ENCODE measurements at places on chromosomes 12 and 14. TPM values are rescaled to one million over a fixed set of nuclear protein-coding genes. Genes with fewer than 3 reads are reported as not detected.

DNA sequence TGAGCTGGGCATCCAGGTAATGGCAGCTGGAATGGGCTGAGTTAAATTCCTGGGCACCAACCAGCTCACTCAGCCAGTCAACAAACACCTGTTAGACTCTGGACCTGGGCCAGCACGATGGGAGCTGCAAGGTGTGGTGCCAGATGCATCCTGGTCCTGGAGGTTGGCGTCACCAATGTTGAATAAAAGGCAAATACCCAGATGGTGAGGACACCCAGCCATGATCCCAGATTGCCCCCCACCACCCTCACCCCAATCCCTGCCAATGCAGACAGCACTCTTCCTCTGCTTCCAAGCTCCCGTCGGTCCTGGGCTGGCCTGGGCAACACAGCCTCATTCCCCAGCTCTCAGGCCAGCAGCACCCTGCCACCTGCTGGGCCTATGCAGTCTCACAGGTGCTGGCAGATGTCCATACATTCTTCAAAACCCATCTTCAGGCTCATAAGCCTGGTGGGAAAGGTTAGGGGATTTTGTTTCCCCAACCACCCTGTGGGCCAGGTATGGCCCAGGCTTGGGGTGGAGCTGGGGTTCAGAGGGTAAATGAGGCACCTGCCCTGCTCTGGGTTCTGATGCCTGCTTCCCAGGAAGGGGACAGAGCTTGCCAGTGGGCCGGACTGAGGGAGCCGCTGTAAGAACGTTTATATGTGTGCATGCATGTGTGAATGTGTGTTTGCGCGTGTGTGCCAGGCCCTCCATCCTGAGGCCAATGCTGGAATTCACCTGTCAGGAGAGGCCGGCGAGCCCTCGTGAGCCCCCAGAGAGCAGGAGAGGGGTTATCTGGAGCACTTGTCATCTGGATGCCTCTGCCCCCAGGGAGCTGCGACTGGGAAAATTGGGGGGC, 58.0 kb downstream of the LGMN start:
- no peak for DNase-seq

CACNA1C gene
- 0.12 TPM for total RNA-seq

DNA sequence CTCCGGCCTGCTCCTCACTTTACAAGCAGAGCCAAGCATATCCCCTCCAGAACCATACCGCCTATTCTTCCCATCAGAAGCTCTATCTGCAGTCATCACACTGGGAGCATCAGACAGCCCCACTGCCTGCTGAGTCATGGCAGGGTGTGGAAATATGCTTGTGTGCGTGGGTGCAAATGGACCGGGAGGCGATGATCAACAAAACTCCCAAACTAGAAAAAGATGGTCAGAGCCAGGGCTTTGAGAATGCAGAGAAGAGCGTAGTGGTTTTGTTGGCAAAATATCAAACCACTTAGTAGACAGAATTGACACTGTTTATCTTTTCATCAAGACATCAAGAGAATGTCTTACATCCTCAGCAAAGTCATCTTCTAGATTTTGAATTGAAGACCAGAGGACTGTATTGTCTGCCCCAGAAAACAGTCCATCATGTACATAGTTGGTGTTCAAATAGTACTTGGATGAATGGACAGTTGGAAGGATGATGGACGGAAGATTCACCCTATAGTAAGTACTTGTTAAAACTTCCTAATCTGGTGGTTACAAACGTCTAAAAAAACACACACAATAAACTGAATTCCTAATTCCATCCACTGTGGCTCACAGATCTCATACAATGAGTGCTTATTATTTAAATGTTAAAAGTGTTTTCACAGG, 54.9 kb downstream of the VWF start:
- no peak for DNase-seq

KRT79 gene
- total RNA-seq = not detected

SIX1 gene
- not detected for total RNA-seq

GRCh38 chr12:46858368-46858767, 32.6 kb upstream of the SLC38A4 start:
- no peak for DNase-seq

GRCh38 chr12:113396828-113397496, 6.7 kb downstream of the SDS start:
- no peak for DNase-seq

SERPINA10 gene
- not detected for total RNA-seq

DNA sequence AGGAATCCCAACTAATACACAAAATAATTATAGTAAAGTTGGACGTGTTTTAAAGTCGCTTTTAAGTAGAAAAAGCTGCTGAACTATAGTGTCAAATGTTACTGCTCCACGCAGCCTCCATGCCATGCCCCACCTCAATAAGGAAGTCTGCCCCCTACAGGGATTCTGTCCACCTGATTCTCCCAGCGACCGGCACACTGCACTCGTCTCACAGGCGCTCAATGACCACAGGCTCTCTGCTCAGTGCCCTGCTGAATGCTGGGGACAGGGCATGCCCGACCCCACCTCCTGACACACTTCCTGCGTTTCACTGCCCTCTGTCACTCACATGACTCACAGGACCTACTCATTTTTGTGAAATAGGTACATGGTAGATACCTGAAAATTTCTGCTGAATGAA, 48.9 kb downstream of the BDKRB1 start:
- DNase-seq = no peak

STXBP6 gene
- not detected for total RNA-seq

CFAP251 gene
- 0.30 TPM for total RNA-seq

RASSF8 gene
- 2.1 TPM for total RNA-seq

PNP gene
- total RNA-seq = 178 TPM

CPM gene
- 0.87 TPM for total RNA-seq

LHX5 gene
- not detected for total RNA-seq

SLC7A8 gene
- 0.64 TPM for total RNA-seq

LAG3 gene
- total RNA-seq = 13.1 TPM

GRCh38 chr12:114688256-114688845, 4.4 kb upstream of the TBX3 start:
- DNase-seq = no peak

- DNase-seq = no peak
These were observed 115.7 kb downstream of the LLPH start for GRCh38 chr12:66014818-66015217.

- DNase-seq = no peak
These were observed 35.4 kb downstream of the GPR135 start for GRCh38 chr14:59429790-59430189.

DNA sequence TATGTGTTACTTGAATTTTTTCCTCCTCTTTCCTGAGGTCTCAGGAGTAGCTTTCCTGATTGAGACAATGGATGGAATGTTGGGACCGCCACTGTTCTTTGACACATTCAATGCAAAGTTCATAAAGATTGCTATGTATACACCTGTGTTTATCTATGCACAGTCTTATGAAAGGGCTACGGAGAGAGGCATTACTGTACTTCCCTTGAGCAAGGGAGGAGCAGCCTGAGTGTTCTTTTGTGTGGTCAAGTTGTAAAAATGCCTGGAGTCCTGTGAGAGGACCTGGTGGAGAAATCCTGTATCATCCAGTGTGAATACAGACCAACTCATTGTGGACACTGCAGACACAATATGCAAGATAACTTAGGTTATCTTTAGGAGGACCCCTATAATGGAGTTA, 1.2 kb downstream of the SRGAP1 start:
- no peak for DNase-seq

- DNase-seq = no peak
These were observed 47.7 kb downstream of the DAAM1 start for GRCh38 chr14:59236195-59236594.

KRT72 gene
- 13.0 TPM for total RNA-seq

SRP54 gene
- total RNA-seq = 58.0 TPM

GRCh38 chr12:132593938-132594358, 16.4 kb downstream of the LRCOL1 start:
- DNase-seq = no peak

- peak; percentile 58 for DNase-seq
These were observed 751 bp downstream of the GDF11 start for GRCh38 chr12:55743406-55744339.

SAMD4A gene
- 0.62 TPM for total RNA-seq

RAPGEF3 gene
- 0.15 TPM for total RNA-seq

- no peak for DNase-seq
These were observed 96.7 kb downstream of the IRF2BPL start for GRCh38 chr14:76931631-76932402.

LUM gene
- not detected for total RNA-seq

PABPN1 gene
- 203 TPM for total RNA-seq

NCAPD2 gene
- 202 TPM for total RNA-seq

GRCh38 chr12:118259079-118259478, 113.6 kb downstream of the TAOK3 start:
- no peak for DNase-seq

- DNase-seq = no peak
These were observed 243.1 kb upstream of the PWP1 start for GRCh38 chr12:107442326-107442987.

- no peak for DNase-seq
These were observed 368.6 kb upstream of the CCDC196 start for GRCh38 chr14:66117600-66117999.

DNA sequence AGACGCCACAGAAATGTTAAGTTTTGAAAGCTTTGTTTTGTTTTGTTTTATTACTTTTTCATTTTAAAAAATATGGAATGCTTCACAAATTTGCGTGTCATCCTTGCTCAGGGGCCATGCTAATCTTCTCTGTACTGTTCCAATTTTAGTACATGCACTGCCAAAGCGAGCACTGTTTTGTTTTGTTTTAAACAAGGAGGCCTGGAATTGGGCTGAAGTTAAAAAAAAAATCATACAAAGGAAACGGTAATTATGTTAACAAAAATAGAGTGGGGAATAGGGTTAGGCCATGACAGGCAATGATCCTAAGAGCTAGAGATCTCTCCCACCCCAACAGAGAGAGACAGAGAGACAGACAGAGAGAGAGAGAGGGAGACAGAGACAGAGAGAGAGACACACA, 57.0 kb downstream of the ZFP36L1 start:
- DNase-seq = no peak
